HS-27A (cell line): ENCODE measurements at places on chromosomes 6 and 20.

DNA sequence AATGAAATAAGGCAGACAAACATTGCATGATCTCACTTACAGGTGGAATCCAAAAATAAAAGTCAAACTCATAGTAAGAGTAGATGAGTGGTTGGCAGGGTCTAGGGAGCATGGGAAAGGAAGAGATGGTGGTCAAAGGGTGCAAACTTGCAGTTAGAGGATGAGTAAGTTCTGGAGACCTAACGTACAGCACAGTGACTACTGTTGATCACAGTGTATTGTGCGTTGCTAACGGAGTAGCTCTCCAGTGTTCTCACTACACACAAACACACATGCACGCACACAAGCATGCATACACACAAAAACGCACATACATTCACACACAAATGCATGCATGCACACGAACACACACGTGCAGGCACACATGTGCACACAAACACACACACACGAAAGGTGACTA lies 54.9 kb downstream of the LY86 start:
- no peak for DNase-seq

GRCh38 chr20:62603021-62603906 lies 39.0 kb upstream of the SLCO4A1 start:
- DNase-seq: peak; percentile 40

DNA sequence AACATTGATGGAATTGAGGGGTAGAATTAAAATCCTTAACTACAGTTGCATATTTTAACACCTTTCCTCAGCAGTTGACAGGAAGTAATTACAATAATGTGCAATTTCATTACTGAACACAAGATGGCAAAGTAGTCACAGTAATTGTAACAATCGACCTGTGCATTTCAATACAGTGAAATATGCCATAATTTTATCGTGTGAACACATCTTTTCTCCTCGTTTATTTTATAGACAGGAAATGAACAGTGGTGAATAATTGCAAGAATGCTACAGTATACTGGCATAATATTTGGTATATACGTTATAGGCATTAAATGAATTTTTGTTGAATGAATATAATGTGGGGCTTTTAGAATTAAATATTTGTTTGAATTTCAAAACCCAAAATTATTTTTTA lies 25.0 kb downstream of the CYB5R4 start:
- no peak for DNase-seq

GRCh38 chr6:157531169-157531985 lies 150.4 kb downstream of the ZDHHC14 start:
- DNase-seq: no peak

DNA sequence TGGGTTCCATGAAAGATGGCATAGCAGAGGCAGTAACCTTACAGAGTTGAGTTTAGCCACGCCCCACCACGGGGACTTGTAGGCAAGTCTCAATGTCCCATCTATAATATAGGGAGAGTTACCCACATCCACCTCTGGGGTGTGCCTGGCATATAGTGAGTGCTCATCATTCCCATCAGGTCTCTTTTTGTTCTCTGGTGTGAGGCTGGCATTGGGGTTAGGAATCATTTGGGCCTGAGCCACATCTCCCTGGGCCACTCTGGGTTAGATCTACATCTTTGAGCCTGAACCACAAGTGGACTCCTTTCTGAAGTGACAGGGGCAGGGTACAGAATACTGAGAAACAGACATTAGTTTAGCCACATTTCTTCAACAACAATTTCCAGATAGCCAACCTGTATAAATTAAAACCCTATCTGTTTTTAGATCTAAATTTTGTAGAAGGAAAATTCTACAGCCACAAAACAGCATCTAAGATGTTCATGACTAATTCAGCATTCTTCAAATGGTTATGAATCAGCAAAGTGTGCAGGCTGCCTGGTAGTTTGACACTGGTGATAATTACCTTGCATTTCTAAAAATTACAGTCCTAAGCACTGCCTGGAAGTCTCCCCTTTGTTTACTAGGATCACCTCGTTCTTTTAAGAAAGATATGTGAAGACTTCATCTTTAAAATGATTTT lies 20.1 kb downstream of the RNF24 start:
- no peak for DNase-seq

DNA sequence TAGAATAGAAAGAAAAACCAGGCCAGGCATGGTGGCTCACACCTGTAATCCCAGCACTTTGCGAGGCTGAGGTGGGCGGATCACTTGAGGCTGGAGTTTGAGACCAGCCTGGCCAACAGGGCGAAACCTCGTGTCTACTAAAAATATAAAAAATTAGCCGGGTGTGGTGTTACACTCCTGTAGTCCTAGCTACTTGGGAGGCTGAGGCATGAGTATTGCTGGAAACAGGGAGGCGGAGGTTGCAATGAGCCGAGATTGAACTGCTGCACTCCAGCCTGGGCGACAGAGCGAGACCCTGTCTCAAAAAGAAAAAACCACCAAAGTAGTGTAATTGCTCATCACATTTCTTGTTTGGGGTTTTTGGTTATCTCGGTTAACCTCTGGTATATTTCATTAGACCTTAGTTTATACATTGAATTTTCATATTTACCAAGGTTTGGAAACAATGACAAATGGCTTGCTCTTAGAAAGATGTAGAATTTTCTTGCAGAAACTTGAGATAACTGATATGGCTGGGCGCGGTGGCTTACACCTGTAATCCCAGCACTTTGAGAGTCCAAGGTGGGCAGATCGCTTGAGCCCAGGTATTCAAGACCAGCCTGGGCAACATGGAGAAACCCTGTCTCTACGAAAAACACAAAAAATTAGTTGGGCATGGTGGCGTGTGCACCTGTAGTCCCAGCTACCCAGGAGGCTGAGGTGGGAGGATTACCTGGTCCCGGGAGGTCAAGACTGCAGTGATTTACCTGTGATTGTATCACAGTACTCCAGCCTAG lies 14.2 kb downstream of the ITCH start:
- no peak for DNase-seq

- no peak for DNase-seq
Observed at GRCh38 chr6:145532361-145532760, 203.0 kb downstream of the EPM2A start.

DNA sequence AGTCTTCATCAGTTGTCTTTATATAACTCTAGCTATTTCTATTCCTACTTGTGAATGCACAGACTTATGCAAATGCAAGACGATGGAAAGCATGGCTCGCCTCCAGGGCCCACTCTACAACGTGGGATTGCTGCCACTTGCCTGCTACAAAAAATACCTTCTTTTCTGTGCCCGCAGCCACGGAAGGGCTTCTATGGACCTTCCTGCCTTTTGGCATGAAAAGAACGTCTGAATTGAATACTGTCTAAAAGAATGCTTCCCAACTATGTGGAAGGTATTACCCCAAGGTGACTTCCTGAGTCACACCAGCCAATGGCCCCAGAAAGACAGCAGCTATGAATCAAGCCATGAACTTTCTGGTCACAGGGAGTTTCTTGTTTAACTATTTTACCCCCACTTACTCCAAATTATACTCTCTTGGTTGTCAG lies 261.2 kb downstream of the HIVEP2 start:
- DNase-seq: no peak

DNA sequence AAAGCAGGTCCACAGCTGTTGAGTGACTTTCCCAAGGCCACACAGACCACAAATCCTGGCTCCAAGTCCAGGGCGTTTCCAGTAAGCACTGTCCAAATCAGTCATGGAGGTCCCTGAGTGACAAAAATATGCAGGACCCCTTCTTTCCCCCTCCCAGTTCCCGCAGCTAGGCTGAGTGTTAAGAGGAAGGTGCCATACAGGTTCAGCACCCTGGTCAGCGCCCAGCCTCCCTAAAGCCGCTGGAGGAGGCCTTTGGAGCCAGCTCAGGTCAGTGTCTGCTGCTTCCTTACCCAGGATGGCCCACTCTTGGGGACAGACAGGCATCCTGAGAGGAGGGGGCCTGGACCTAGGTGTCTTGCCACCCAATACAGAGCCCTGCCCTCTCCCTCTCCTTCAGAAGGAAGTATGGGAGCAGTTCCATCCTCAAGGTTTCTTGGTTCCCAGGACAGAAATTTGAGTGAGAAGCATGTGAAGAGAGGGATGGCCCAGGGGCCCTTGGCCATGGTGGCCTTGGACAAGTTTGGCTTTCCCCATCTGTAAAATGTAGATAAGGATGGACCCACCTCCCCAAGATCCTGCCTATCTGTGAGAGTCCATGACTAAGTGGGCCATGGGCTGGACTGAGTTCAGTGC lies 13.2 kb downstream of the TMEM74B start:
- no peak for DNase-seq

GRCh38 chr6:163883984-163884383 lies 469.5 kb downstream of the QKI start:
- no peak for DNase-seq

DNA sequence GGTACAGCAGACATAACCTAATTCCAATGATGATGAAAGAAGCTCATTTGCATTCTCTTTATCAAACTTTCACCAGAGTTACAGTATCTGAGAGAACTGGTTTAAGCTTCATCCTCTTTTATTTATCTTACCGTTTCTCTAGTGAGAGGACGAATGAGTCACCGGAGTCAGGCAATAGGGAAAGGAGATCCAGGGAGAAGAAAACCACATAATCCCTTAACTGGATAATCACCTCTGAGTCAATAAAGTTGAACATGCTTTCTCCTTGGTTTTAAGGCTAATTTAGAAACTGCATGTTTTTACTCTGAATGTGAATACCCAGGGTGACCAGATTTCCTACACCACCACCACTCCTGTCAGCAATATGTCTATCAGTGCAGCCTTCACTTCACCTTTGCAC lies 313.7 kb upstream of the TBX18 start:
- DNase-seq: peak; percentile 42

DNA sequence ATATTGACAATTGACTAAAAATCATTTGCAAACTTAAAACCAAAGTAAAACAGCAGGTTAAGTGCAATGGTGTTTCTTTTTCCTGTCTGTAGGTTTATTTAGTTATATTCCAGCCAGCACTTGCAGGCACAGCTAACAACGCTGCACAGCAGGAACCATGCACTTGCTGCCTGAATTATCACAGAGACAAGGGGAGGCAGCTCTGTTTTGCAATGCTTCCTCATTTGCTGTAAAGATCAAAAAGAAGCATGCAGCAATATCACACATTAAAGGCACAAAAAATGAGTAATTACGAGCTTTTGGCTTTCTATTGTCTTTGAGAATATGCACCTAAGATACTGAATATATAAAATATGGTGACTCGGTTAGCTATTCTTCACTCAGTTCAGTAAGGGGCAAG lies 241.9 kb downstream of the EPHA7 start:
- no peak for DNase-seq

DNA sequence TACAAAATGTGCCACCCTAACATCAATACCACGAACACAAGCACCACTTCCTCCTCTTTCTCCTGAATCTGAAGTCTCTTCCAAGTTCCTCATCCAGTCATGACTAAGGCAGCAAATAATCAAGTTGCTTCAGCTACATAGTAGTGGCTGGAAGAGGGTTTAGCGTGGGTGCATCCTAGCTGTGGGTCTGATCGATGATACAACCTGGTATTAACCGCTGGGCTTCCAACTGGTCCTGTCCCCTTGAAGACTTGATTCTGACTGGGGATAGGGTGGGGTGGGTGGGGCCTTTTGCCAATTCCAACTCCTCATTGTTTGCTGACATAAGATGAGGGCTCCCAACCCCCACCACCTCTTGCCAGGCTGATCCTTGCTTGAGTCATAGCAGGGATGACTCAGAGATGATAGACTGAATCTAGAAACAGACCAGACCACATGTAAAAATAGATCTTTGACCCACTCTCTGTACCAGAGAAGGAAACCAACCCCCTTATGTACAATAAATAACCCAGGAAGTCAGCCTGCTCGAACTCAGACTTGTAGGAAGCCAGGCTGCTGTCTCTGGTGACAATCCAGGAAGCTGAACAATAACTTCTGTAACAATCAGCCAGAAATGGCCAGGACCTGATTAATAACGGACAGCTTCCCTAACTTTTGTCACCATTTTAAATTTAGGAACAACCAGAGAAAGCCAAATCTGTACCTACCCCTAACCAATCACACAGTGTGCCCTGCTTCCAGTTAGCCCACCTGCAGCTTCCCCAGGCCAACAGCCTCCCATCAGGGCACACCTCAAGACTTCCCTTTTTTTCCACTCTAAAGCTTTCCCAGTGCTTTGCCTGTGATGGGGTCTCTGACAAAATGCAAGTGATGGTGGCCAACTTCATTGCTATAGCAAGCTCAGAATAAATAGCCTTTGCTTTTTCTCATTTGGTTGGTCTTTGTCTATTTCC lies 68.9 kb upstream of the FAM184A start:
- DNase-seq: peak; percentile 96

DNA sequence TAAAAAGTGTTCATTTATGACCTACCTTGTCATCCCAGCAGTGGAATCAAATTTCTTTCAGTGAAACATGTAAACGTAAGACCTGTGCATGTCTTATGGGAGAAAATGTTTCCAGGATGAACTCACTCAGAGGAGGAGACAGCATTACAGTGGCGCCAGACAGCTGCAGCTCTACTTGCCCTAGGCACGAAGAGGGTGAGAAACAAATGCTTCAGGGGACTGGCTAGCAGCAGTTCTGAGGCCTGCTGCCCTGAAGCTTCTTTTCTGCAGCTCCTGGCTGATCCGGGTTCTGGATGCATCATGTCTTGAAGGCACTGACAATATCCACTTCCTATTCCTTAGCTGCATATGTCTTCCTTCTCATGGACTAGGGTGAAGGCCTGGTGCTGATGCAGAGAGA lies 120.2 kb downstream of the QRSL1 start:
- DNase-seq: no peak

GRCh38 chr6:122712448-122713137 lies 66.9 kb upstream of the FABP7 start:
- no peak for DNase-seq

GRCh38 chr20:35729283-35729807 lies 12.7 kb downstream of the RBM39 start:
- no peak for DNase-seq

DNA sequence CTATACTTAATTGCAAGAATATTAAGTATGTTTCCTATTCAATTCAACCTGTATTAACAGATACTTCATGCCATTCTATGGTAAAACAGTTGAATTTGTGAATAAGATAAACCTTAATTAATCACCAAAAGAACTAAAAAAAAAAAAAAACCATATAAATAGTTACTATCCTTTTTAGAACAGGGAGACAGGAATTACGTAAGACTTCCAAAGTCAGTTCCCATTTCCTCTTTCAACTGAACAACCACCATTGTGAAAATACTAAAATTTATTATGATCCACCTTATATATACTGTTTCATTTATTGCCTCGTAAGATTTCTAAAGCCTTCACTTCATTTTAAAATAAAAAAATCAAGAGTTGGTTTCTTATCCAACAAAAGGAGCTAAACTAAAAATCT lies 9.4 kb downstream of the CCNC start:
- DNase-seq: no peak

- DNase-seq: no peak
Observed at GRCh38 chr20:61382194-61382593, 130.1 kb downstream of the CDH4 start.

DNA sequence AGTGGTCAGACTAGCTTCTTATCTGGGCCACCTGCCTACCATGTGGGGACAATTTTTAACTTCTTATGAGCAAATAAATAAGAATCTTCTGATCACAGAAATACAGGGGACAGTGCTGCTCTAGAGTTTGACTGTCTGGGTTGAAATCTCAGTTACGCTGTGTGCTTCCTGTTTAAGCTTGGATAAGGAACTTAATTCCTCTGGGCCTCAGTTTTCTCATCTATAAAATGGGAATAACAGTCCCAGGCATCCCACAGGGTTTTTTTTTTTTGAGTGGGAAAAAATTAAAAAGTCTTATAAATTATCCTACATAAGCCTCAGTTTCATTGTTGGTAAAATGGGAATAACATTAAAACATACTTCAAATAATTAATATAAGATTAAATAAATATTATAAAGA lies 340.9 kb downstream of the ESR1 start:
- no peak for DNase-seq

- no peak for DNase-seq
Observed at GRCh38 chr6:1678201-1678600, 68.5 kb downstream of the FOXC1 start.

- DNase-seq: no peak
Observed at GRCh38 chr6:1687402-1687801, 77.7 kb downstream of the FOXC1 start.
